ENCODE measurements at places on chromosomes 1 and 21.
A peak's percentile ranks its signal among the peaks of the same experiment; 100 is the strongest.

DNA sequence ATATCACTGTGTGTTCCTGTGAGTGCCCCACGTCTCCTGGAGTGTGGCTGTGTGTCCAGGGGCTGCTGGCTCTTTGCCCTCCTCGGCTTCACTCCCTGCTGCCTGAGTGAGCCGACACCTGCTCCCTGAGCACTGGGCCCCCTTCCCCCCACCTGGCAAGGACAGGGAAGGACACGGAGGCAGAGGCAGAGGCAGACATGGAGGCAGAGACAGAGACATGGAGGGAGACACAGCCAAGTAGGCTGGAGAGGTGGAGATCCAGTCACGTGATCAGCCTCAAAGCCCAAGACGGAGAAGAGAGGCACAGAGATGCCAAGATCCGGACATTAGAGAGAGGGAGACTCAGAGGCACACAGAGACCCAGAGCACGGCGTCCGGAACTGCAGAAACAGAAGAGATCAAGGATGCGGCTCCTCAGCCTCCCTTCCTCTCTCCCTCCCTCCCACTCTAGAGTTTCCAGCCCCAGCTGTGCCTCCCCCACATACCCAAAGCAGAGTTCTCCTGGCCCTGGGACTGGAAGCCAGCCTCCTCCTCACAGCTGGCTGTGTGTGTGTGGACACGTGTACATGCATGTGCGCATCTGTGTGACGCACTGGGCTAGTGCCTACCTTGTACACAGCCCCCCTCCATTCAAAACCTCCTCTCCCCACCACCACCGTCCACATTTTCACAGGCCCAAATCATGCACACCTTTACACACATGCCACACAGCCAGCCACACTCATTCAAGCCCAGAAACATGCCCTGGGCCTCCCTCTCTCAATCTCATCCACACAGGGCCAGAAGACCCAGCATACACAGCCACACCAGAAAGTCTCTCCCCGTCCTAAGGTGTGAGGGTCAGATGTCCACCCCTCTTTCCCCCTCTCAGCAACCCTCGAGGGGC is 39.1 kb upstream of the WASF2 start:
- DNase-seq = peak; percentile 82

DNA sequence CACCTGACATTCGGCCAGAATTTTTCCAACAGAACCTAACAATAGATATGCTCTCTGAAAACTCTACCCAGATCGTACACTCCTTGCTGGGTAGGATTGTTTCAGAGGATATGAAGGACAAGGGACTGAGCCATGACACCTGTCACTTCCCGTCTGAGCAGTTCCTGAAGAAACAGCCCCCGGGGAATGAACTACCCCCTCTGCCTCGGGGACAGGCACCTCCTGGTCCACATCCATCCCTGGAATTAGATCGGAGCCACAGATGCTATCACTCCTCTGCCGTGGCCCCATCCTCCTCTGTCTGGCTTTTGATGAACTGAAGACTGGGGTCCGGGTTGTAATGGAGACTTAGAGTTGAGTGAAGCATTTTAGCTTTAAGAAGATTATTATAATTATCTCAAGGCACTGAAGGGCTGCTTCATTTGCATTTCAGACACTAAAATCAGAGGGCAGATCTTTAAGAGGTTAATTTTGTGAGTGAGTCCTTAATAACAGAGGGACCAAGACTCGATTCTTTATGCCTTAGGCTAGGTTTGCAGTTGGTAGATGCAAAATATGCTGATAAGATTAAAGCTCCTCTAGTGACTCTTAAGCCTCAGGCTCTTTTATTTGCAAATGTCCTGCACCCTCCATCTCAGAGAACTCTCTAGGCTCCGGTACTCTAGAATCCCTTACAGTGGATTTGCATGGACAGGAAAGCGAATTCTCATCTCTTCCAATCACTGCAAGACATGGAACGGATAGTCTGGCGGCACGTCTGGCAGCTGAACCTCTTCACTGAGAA is 333.8 kb downstream of the KIF26B start:
- no peak for DNase-seq

GRCh38 chr1:210418863-210419650 is 90.4 kb downstream of the HHAT start:
- peak; percentile 37 for DNase-seq

GRCh38 chr1:7885513-7886404 is 32.9 kb upstream of the UTS2 start:
- no peak for DNase-seq

DNA sequence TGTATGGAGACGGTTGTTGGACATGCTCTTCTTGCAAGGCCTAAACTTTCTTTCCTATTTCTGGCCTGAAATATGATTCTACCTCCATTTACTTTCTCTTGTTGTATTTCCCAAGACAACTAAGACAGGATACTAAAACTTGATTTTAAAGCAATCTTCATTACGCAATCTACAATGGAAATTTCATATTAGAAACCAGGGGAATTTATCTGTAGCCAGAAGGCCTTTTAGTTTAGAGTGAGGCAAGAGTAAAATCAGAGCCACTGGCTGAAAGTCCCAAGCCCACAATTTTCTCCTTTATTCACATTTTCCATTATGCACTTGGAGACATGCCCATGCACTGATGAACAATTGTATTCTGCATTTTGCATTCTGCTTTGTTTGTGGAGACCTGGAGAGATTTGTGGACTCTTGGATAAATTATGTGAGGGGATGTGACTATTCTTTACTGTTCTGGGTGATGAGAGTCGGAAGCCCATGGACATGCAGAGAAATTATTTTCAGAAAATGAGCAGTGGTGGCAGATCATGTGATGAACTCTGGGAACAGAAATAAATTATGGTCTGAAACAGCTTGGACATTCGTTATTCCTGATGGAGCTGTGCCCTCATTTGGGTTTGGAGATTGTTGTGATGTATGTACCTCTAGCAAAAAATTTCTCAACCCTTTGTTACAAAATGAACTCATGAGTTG is 336.8 kb downstream of the SEC16B start:
- DNase-seq = no peak

DNA sequence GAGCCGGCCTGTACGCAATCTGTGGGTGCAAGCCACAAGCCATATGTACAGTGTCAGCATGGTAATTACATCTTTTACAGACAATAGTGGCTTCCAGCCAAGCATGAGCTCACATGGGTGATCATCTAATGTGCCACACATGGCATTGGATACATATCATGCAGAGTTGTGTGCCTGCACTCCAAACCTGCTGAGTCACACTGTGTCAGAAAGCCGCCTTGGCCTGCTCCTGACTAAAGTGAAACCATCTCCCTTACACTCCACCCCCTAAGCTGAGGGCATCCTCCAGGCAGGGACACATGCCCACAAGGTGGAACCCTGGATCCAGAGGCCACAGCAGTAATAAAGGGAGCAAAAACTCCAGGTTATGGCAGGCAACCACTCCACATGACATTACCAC is 72.5 kb downstream of the KCNT2 start:
- peak; percentile 21 for DNase-seq

- DNase-seq = peak; percentile 90
These were observed 13.5 kb upstream of the ACBD6 start for GRCh38 chr1:180515857-180516388.

DNA sequence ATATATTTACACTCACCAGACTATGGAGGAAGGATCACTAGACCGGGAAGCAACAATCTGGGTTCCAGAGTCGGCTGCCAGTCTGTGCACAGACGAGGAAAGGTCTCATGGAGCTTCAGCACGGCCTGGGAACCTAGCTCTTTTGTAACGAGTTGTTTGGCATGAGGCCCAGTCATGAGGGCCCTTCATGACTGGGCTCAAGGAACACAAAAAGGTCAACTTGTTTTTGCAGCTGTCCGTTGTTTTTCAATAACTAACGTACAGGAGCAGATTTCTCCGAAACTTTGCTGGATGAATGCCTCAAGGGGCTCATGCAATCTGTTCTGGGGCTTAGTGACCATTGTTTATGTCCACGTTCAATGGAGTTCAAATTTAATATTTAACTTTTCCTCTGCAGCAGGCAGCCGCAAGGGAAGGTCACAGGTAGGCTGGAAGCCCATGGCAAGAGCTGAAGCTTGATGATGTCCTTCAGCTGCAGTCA is 5.9 kb upstream of the STUM start:
- no peak for DNase-seq

DNA sequence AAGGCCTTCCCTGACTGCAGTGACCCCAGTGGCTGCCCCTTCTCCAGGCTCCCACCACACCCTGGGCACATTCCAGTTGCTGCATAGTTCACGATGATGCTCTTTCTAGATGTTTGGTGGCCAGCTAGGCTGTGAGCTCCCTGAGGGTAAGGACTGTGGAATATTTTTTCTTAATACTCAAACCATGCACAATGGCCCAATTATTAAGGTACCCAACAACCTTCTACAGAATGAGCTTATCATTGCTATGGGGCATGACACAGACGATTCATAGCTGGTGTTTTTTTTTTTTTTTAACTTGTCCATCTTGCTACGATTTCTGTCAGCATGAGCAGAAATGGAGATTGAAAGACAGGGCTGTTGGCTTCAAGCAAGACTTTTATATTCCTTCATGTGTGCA is 68.9 kb upstream of the CLDN14 start:
- no peak for DNase-seq

- peak; percentile 71 for DNase-seq
These were observed 87.2 kb downstream of the LAMC2 start for GRCh38 chr1:183273300-183273699.

DNA sequence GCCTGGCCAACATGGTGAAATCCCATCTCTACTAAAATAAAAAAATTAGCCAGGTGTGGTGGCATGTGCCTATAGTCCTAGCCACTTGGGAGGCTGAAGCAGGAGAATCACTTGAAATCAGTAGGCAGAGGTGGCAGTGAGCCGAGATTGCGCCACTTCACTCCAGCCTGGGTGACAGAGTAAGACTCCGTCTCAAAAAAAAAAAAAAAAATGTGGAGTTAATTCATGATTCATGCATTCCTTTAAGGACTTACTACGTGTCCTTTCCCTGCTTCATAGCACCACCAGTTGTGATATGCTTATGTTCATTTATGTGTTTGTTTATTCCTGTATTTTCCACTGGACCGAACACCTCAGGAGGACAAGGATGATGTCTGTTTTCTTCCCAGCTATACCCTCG is 12.7 kb upstream of the PRELP start:
- DNase-seq = no peak

DNA sequence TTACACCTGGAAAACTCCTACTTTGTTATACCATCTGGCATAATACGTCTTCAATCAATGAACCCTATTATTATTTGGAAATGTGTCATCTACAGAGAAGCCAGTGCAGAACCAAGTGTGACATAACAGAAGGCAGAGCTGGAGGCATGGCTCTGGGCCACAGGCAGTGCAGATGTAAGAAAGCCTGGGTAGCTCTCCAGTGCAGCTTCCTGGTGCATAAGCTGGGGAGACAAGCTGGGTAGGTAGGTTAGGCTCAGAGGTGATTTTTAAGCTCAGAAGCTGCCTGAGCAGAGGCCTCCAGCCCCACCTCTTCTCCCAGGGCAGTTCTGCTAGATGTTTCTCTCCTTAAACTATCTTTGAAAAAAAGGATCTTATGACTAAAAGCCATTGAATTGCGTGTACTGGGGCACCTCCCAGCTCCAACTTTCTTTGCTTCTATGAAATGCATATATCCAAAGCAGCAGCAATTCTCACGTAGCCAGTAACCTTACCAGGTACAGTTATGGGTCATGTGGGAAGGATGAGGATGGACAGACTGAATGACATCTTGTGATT is 30.7 kb downstream of the AKNAD1 start:
- no peak for DNase-seq

GRCh38 chr1:168468042-168468809 is 75.6 kb downstream of the XCL2 start:
- DNase-seq = no peak

DNA sequence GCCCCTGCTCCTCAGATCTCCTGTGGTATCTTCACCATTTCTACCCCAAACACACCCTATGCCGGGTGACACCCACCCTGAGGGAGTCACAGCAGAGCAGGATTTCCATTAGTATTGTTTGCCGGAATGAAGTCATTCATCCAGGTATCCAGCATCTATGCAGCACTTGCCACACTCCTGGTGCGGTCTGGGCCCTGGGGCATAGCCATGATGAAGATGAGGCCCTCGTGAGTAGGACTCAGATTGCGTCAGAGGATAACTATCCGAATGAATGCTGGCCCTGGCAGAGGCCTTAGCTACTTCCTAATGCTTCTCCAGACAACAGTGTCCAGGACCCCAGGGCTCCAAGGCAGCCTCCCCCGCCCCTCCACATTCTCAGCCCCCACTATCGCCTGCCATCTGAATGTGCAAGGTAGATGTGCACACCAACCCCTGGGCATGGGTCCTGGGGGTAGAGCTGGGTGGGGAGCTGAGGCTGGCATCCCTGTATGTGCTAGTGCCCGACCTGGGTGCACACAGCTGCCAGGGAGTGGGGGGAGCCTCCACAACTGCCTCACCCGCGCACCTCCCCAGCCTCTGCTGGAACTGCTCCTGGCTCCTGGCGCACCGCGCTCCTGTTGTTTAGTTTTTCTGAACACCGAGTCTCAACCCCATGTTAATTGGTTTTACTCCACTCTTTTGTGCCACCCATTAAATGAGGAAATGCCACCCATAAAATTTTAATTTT is 25.5 kb upstream of the ZC3H12A start:
- no peak for DNase-seq

DNA sequence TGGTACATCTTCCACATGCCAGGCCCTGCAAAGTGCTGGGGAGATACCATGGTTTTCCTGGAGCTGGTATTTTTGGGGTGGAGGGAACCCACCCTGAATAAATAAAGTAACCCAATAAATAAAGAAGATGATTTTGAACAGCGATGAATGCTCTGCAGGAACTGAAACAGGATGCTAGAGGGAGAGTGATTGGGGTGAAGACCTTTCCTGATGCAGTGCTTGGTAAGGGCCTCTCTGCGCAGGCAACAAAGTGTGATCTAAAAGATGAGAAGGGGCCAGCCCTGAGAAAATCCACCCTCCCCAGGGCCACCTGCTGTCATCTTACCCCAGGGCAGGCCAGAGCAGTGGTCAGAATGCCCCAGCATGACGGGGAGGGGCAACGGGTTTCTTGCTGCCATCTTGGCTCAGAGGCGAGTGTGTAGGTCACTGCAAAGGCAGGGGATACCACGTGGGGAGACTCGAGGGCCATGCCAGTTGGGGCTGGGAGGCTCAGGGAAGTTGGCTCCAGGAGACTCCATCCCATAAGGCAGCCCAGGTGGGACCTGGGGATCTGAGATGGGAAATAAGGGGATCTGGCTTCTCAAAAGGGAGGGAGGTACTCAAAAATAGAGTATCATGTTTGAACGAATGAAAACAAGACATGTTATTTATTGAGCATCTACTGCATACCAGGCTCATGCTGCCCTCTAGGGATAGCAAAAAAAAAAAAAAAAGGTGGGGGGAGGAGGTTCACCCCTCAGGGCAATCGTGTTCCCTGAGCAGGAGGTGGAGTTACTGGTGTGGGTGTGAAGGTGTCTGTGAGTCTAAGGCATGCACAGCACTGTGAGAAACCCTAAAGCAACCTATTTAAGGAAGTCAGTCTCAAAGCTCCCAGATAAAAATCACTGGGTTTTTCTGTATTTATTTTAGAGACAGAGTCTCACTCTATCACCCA is 2.8 kb downstream of the SRARP start:
- no peak for DNase-seq

GRCh38 chr1:34684266-34684665 is 70.6 kb upstream of the GJB5 start:
- no peak for DNase-seq

- DNase-seq = no peak
These were observed 177.4 kb upstream of the NRIP1 start for GRCh38 chr21:15241997-15242736.
